ENCODE measurements at places on chromosomes 4 and X.

- no peak for DNase-seq
Observed at GRCh38 chr4:176308441-176308840, 11.3 kb upstream of the SPCS3 start.

DNA sequence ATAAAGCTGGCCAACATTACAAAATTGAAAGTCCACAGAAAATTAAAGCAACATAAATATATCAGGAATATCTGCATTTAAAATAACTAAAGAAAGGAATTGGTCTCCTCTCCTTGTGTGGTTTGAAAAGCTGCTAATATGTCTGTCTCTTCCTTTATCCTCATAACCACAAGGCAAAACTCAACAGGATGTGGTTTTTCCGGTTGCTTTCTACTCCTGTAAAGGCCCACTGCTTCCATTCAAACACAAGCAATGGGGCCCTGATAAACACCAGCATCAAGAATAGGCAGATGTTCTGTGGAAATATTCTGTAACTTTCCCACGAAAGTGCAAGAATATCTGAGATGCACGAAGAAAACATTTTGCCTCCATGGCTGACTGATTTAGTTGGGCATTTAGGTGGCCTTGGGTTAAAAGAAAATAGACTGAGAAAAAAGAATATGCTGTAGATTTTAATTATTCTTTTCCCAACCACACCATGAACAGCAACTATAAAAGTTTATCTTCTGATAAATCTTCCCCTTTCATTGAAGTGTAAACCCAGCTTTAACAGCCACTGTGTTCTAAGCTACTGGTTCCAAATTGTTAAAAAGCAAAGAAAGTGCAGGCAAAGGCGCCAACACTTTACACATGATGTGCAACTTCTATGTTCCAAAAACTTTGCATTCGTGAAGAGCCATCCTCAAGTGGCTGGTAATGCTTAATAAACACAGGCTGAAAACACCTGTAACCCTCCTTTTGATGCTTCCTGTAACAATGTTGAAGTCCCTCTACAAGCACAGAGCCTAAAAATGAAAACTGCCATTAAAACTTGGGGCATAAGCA lies 50.5 kb upstream of the NDST3 start:
- DNase-seq: no peak

- DNase-seq: no peak
Observed at GRCh38 chrX:4277122-4277521, 563.7 kb upstream of the PRKX start.

- DNase-seq: peak; percentile 44
Observed at GRCh38 chr4:154989511-154989910, 208.4 kb downstream of the RBM46 start.

DNA sequence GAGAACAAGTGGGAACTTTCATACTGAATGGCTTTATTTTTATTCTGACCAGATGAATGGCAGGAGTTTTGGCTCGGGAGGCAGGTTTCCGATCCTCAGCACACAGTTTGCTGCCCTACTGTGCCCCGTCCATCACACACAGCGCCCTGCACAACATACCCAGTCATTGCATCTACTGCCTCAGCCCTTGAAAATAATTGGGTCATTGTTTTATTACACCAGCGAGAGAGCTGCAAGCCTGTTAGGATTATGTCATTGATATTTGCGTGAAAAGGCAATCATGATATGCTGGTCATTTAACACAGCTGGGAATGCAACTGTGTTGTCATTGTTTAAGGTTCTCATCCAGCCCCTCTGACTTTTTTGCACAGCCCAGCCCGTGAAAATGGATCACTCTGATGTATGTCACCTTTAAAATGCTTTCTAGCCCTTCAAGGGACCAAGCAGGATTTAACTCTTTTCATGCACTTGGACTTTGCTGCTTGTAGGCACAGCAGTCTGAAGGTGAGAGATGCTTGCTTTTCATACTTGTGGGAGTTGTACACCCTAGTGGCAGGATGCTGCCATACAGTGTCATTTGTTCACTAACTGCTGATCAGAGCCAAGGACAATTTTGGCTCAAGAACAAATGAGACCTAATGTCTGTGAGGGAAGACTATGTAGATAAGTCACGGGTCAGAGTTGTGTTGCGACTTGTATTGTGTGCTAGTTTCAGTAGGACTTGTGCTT lies 62.3 kb downstream of the RTL9 start:
- no peak for DNase-seq

DNA sequence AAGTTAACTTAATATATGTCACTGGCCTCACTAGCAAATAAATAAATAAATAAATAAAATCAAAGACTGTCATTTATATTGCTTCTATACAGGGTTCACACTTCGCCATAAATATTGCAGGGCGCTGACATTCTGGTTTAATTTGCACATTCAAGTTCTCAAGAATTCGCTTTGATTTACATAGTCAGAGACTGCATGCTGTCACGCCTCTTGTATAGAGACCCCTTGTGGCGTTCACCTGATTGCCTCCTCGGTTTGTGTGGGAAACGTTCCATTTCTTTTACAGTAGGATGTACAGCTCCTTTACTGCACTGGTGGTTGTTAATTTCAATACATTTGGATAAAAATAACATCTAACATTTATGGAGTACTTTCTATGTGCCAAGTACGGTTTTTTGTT lies 71.3 kb upstream of the ADGRG2 start:
- no peak for DNase-seq

DNA sequence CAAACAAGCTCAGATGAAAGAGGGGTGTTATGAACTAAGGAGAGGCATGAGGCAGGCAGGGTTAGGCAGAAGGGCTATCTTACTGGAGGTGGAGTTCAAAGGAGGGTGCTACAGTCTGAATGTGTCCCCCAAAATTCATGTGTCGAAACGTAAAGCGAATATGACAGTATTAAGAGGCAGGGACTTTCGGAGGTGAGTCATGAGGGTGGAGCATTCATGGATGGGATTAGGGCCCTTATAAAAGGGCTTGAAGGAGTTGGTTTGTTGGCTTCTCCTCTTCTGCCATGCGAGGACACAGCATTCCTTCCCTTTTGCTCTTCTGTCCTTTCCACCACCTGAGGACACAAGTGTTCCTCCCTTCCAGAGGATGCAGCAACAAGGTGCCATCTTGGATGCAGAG lies 22.9 kb downstream of the APLN start:
- DNase-seq: no peak

- no peak for DNase-seq
Observed at GRCh38 chr4:140078366-140078765, 75.6 kb downstream of the MAML3 start.

DNA sequence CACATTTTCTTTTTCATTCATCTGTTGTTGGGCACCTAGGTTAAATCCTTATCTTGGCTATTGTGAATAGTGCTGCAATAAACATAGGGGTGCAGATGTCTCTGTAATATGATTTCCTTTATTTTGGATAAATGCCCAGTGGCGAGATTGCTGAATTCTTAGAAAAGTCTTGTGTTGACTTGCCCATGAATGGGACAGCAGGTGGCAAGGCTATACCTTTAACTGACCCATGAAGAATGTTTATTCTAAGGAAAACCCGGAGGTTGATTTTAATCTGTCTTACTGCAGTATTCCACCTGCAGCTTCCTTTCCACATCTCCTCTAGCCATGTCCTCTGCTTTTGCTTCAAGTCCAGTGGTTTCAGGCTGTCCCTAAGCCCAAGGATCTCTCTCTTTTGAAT lies 220.6 kb downstream of the SNCA start:
- DNase-seq: no peak

DNA sequence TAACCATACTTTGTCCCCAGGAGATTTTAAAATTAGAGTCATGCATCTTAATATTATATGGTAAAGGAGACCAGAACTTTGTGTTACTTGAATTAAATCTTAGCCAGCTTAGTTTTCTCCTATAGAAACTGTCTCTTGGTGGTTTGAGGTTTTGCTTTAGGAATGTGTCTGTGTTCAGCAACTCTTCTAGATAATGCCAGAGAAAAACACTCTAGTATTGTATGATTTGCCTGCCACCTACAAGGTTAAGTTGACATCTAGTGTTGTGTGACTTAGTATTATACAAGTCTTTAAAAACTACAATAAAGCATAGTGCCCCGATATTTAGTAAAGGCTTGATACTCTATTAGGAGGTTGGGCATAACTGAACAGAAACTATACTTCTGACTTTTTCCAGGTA lies 2.1 kb downstream of the UGT8 start:
- no peak for DNase-seq

Data from G401 (cell line).